ENCODE measurements at places on chromosomes 7 and 10.

- no peak for DNase-seq
Observed at GRCh38 chr7:124276005-124276622, 243.2 kb upstream of the TMEM229A start.

DNA sequence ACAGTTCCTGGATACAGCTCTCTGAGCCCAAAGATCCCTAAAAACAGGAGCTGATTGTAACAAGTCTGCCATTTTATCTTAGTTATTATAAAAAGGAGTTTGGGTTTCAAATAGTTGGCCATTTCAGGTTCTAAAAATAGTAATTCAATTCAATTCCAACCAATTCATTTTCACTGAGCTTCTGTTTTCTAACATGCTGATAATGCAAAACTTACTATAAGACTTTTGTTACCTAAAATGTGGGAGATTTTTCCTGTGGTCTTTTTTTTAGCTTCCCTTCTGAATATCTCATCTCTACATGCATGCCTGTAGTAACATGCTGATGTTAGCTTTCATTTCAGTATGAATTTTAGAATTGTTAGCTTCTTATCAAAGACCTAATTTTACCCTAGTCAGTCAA lies 13.4 kb downstream of the NRBF2 start:
- DNase-seq = no peak

GRCh38 chr10:118141471-118141870 lies 94.7 kb upstream of the RAB11FIP2 start:
- DNase-seq = no peak

DNA sequence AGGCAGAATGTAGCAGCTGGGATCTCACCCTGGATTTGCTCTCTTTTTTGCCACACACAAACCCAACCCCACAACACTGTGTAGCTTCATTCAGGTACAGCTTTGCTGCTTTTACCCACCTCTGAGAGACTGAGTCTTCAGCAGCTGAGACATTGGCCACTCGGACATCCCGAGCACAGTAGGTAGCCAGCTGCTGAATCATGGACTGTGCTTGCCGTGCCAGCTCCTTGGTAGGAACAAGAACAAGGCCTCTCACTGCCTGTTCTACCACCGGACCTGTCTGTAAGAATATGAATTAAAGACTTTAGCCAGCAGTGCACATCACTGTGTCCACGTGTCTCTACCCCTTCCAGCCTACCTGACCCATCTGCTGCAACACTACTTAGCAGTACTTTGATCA lies 937 bp downstream of the DDX56 start:
- no peak for DNase-seq

- no peak for DNase-seq
Observed at GRCh38 chr7:143252006-143252405, 11.2 kb upstream of the GSTK1 start.

- DNase-seq = no peak
Observed at GRCh38 chr10:35640474-35640873, 1.6 kb downstream of the FZD8 start.

DNA sequence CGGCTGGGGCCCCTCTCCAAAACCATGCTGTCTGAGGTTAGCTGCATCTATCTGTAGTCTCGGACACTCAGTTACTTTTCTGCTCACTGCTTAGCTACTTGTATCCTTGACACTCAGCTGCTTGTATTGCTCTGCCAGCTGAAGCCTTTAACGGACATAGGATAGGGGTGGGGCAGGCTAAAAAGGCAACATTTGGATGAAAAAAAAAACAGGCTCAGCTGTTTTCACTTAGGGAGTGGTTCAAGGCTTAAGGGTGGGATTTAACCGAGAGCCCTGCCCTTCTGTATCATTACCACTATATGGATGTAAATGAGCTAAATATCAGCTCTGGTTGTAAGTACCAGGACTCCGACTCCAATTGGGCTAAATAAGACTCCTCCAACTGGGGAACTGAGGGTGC lies 28.6 kb downstream of the LSMEM1 start:
- no peak for DNase-seq

GRCh38 chr7:73359306-73359705 lies 31.3 kb downstream of the FKBP6 start:
- no peak for DNase-seq

DNA sequence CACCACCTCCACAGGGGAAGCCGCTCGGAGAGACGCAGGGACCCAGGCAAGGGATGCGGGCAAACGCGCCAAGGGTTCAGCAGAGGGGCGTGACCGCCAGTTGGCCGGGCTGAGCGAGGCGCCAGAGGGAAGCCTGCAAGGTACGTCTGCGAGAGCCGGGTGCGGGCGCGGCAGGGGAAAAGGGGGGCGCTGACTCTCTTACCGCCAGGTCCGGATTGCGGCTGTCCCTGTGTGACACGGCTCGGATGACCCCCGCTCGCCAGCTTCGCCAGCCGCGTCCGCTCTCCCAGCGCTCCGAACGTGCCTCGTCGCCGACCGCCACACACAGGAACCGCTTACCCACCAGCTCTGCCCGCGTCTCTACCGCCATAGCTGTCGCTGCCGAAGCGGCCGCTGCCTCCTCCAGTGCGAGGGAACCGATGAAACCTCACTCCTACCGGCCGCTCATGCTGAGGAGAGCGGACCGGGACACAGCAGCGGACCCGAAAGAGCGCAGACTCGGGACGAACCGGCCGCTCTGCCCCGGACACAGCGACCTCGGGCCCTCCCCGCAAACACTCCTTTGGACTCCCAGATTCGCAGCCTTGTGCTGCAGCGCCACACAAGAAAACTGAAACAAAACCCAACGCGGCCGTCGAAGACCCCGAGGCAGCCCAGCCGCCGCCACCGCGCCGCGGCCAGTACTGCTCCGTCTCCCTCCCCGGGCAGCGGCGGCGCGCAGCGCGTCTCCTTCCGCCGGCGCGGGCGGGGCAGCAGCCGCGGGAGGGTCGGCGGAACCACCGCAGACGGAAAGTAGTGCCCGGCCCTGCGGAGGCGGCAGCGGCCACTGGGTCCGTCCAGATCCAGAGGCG lies at the start of gene JMJD1C:
Gene JMJD1C (minus strand): TSS at position 685 of the 851 bp plus-strand sequence. CDS start 315 bp downstream, at position 370.
- no peak for DNase-seq

GRCh38 chr10:24556750-24557742 lies 166.6 kb downstream of the ARHGAP21 start:
- DNase-seq = no peak

DNA sequence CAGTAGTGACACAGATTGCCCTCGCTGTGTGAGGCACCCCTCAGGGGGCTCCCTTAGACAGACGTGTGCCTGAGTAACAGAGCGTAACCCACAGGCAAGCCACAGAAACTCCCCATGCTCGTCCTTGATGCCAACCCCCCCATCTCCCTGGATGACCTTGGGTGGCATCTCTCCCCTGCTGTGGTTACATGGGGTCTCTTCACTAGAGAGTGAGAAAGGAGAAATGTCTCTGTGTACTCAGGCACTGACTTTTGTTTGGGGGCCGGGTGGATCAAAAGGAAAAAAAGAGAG lies 1.1 kb upstream of the ASB10 start:
- DNase-seq = no peak

DNA sequence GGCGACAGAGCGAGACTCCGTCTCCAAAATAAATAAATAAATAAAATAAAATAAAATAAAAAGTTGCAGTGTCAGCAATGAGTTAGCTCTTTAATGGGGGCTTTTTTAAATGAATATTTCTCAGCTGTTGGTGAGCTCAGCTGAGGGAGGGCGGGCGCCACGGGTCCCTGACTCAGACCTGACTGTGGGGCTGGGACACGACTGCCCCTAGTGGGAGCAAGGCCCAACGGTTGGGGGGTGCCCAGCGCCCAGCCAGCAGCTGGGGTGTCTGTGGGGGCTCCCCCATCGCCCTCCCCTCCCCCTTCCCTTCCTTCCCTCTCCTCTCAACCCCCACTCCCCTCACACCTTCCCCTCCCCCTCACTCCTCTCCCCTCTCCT lies 46.6 kb downstream of the PWWP2B start:
- no peak for DNase-seq

DNA sequence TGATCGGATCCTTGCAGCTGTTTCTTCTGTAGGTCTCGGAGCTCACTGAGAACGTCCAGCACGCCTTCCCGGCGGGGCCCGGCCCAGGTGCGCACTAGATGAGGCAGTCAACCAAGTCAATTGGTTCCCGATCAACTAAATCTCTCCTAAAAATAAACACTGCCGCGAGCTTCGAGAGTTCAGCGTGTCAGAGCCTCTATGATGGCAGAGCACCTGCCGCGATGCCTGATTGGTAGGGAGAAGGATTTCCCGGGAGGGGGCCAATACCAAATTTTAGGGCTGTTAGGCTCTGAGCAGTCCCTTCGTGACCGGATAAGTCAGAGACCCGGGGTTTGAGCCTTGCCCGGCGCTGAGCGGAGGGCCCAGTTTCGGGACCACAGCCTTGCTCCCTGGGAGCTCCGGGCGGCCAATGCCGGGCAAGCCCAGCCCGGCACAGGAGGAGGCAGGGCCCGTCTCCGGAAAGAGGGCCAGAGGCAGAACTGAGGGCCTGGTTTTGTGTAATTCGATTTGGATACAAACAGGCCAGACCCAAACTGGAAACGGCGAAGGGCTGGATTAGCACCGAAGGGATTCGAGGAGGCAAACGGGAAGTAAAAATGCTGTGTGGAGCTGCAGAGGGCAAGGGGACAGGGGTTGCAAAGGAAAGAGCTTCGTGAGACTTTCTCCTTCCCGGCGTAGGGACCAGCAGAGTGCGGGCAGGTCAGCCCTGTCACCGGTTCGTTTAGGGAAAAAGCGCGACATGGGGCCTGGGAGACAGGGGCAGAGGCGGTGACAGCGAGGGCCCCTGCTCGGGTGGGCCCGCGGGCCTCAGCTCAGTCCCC lies 569 bp downstream of the SLC26A5 start:
- DNase-seq = no peak

DNA sequence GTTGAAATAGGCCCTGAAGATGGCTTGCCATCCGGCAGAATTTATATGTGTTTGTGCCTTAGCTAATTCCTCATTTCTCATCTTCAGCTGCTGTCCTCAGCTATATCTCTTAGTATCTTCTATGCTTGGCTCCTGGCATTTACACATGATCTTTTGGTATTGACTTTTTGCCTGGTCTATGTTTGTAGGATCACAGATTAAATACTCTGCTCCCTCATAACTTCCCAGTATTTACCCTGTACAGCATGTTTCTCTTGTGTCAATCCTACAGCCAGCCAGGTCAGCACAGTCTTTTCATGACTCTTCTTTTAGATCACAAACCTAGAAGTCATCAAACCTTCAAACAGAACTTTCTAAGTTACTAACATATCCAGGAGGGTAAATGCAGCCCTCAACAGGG lies 743.8 kb downstream of the MAGI2 start:
- DNase-seq = no peak

DNA sequence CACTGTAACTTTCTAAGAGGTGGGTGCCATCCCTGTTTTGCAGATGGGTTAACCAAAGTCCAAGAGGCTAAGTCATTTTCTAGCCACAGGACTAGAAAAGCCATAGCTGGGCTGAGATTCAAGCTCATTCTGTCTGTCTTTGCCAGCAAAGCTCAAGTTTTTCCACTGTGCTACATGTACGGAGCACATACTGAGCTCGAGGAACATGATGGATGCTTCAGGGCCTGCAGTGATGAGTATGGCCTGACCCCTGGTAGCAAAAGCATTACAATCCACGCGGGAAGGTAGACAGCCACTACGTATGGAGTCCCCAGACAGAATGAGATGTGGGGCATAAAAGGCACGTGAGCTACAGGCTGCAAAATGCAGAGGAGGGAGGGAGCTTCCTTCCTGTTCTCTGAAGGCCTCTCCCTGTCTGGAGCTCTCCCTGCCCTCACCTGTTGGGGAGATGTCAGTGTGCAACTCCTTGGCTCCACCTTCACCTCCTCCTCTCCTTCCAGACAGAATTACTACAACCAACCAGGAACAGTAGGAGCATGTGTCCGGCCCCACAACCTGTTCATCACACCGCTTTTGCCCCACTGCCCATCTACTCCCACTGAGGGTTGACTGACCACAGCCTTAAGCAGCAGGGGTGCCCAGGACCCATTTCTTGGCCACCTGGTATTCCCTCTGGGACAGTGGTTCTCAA lies 16.4 kb downstream of the ITPRIP start:
- no peak for DNase-seq

- no peak for DNase-seq
Observed at GRCh38 chr7:20738518-20739481, 47.9 kb downstream of the SP8 start.

DNA sequence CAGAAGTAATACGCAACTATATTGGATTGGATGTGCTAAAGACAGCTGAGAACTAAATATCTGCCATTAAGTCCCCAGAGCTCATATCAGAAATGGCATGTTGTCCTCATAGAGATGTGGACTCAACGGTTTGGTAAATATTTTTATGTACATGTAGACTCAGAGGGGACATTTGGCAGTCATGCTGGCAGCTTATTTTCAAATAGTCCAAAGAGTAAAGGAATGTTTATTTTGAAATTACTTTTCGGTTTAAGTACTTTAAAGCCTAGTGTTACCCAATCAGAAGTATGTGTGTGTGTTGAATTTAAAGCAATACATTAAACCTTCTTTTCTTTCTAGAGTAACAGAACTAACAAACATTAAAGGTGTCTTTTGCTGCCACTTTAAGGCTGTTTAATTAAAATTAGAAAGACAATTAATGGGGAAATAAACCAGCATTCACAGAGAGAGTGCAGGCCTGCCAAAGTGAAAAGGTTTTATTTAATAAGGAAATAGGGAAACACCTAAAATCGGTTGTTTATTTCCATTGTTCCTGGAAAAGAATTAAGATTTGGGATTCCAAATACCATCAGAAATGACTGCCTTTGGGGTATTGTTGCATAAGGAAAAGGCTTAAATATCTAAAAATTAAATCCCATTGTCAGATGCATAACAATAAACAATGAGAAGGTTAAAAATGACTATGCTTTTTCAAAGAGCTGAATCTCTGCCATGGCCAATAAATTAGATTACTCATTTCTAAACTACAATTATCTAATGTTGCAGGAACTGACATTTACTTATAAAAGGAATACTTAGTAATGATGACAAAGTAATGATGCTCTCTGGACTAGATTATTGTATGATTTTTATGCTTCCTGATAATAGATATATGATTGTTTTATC lies 113.4 kb upstream of the AHR start:
- no peak for DNase-seq

- DNase-seq = no peak
Observed at GRCh38 chr10:96090463-96090800, 39.7 kb upstream of the ZNF518A start.
